Activated CD4-positive, CD25-positive, alpha-beta regulatory T cell treated with anti-CD3 and anti-CD28 coated beads, Interleukin-2, amount 50 U/mL, for 24 hours (primary cell): ENCODE measurements at places on chromosomes 4 and X.

GRCh38 chrX:28347476-28347875 lies 239.8 kb upstream of the IL1RAPL1 start:
- no peak for ATAC-seq

DNA sequence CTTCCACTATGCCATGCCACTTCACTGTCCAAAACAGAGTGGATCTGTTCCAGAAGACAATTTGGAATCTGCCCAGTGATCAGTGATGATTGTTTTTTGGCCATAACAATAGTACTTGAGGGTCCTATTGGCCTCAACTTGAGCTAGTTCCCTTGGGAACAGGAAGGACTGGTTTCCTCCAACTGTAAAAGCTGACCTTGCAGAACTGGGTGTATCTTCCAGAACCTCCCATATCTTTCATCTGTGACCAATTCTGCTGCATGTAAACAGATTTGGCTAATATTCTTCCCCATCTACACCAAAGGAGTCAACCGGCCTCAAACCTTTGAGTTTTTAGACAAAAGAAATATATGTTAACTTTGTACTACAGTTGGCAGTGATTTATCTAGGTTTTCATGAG lies 165.1 kb upstream of the TRPC5 start:
- ATAC-seq = no peak

DNA sequence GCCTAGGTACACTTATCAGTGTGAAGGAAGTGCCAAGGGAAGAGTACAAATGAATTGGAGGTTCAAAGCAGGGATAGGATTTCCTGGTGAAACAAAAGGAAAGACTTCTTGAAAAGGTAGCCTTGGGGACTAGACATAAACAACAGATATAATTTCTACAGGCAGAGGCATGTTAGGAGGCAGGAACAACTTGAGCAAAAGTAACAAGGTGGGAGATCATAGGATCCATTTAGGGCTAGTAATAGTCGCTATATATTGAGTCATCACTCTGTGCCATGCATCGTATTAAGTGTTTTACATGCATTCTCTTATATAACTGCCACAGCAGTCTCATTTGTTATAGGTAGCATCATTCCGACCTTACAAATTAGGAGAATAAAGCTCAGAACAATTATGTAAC lies 98.3 kb upstream of the EOLA2 start:
- no peak for ATAC-seq

GRCh38 chrX:94600077-94600476 lies 926.1 kb downstream of the FAM133A start:
- ATAC-seq = no peak

GRCh38 chrX:24117258-24117657 lies 32.3 kb upstream of the ZFX start:
- no peak for ATAC-seq

GRCh38 chr4:139956507-139957017 lies 197.4 kb downstream of the MAML3 start:
- no peak for ATAC-seq

GRCh38 chr4:67134616-67135015 lies 410.7 kb downstream of the CENPC start:
- no peak for ATAC-seq

DNA sequence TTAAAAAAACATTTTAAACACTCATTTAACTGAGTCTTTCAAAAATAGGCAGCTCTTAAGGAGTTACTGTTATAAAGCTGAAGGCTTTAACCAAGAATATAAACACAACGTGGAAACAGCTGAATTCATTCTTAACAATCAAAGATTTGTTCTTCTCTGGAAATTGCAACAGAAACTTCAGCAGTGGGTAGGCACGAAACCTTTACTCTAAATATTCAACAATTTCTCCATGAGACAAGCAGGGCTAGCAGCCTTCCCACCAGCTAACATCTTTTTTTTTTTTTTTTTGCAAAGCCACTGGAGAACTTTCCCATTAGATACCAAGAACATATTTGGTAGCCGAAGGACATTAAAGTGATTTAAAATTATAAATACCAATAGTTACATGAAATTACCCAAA lies 78.2 kb upstream of the PRSS48 start:
- ATAC-seq = no peak

DNA sequence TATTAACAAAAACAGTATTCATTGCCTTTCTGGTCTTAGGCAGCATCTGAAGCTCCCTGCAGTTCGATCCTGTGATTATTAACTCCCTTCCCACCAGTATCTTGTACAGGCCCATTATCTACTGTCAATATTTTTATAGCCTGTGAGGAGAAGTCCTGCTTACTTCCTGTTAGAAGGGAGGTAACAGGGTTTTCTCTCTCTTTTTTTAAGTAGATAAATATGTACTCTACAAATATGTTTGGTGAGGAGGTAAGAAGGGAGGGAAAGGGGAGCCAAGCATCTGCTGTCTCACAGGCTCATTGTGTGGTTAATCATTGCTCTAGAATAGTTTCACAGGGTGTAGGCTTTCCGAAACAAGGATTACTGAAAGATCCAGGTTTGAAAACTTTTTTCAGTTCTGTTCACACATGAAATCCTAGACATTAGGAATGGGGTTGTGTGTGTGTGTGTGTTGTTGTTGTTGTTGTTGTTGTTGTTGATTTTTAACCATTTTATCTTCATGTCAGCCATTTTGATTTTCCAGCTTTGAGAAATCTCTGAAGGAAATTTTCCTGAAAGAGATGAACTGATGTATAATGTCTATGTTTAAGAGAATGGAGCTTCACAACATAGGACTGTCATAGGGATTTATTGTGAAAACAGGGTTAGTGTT lies 14.2 kb downstream of the ATOH1 start:
- no peak for ATAC-seq

DNA sequence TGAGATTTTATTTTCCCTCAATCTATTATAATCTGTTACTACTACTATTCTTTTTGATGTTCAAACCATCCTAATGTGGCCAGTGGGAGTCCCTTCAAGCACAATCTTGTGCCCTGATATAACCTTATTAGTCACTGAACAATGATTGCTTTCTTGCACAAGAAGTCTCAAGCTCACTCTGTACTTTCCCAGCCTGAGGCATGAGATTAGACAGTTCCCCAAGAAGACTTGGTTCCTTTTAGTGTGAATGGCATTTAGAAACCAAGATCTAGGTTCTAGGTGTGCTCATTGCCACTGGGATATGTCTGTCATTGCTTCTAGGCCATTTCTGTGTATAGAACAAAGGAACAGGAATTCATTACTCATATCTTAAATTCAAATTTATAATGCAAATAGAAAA lies 28.0 kb upstream of the RBM41 start:
- ATAC-seq = no peak

DNA sequence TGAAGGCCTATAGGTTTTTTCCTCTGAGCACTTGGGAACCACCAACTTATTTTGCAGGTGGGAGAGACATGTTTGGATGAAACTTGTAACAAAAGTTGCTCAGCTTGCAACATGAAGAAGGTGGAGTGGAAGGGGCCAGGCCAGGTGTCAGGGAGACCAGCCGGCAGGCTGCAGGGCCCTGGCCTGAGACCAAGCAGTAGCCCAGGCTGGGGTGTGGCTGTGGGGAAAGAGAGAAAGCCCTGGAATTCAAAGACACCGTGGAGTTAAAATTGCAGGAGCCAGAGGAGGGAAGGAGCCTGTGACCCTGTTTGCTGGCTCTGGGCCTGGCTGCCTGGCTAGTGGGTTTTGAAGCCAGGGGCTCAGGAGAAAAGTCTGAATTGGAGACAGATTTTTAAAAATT lies 43.4 kb downstream of the EFNB1 start:
- no peak for ATAC-seq

GRCh38 chr4:173747537-173748257 lies 217.7 kb upstream of the HAND2 start:
- ATAC-seq = no peak

GRCh38 chrX:3585719-3586118 lies 127.7 kb downstream of the PRKX start:
- no peak for ATAC-seq

GRCh38 chr4:130054908-130055307 lies 959.0 kb downstream of the C4orf33 start:
- no peak for ATAC-seq

GRCh38 chr4:27775156-27775555 lies 914.5 kb downstream of the STIM2 start:
- no peak for ATAC-seq

DNA sequence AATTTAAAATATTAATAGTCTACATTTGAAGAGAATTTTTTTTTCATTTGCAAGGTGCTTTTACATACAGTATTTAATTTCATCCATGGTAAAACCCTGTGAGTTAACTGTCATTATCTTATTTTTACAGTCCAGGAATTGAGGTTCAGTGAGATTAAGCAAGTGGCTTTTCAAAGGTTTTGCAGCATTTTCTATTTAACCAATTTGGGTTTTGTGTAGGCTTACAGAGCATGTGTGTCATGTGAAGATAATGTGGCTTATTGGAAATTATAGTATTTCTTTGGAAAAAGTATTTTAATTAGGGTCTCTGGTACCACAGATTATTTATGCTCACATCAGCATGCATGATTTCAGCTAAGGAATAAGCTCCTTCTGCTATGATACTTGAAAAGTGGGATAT lies 4.5 kb downstream of the XK start:
- ATAC-seq = no peak

GRCh38 chr4:77651820-77652219 lies 46.2 kb downstream of the CXCL13 start:
- ATAC-seq = no peak

DNA sequence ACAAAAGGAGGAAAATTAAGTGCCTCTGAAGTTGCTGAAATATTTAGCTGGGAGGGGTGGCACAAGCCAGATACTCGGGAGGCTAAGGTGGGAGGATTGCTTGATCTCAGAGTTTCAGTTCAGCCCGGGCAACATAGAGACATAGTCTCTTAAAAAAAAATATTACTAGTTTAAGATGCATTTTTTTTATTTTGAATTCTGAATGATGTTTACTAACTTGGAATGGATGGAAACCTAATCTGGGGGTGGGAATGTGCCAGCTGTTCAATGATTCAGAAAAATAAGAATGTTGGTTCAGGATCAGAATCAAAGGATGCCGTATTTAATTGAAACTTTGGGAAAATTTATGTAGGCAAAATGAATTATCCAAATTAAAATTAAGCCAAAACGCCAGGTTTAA lies 167.2 kb upstream of the ANK2 start:
- ATAC-seq = no peak

DNA sequence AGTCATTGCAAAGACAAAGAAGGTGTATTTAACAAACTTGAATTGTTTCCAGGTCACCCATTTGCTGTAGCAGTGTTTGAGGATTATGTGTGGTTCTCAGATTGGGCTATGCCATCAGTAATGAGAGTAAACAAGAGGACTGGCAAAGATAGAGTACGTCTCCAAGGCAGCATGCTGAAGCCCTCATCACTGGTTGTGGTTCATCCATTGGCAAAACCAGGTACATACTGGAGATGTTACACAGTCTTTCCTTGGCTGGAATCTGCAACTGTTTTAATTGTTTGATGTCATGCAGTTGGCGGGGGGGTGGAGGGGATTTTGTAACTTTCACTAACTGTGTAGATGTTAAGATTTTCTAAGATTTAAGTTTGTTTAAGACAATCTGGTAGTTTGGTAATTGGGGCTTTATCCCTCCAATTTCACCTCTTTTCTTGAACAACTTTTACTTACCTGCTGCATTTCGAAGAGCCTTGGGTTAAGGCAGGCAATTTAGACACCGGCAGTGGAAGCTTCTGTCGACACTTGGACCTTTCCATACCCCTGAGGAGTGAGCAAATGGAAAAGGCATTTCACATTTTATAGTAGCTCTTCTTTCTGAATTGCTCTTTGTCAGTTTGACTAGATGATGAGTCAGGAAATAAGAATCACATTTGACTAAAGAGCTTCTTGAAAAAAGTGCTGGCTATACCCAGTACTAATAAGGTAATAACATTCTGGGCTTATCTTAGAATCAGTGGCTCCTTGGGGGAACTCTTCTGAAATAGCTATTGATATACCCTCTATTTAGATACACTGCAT lies 67.4 kb downstream of the EGF start:
- no peak for ATAC-seq

GRCh38 chrX:137051978-137052642 lies 18.3 kb upstream of the GPR101 start:
- peak; percentile 94 for ATAC-seq

DNA sequence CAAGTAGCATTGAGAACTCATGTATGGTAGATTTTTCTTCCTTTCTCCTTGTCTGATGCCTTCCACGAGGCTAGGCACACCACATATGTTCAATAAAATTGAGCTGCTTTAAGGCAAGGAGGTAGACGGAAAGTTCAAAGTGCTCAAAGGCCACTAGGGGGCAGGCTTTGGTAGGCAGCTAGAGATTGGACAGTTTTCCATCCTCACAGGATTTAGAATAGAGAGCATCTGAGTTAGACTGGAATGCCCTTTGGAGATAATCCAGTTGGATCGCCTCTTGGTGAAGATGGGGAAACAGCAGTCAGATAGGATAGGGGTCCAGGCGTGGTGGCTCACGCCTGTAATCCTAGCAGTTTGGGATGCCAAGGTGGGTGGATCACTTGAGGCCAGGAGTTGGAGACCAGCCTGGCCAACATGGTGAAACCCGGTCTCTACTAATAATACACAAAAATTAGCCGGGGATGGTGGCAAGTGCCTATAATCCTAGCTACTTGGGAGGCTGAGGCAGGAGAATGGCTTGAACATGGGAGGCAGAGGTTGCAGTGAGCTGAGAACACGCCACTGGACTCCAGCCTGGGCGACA lies 30.4 kb downstream of the ELF4 start:
- ATAC-seq = no peak

DNA sequence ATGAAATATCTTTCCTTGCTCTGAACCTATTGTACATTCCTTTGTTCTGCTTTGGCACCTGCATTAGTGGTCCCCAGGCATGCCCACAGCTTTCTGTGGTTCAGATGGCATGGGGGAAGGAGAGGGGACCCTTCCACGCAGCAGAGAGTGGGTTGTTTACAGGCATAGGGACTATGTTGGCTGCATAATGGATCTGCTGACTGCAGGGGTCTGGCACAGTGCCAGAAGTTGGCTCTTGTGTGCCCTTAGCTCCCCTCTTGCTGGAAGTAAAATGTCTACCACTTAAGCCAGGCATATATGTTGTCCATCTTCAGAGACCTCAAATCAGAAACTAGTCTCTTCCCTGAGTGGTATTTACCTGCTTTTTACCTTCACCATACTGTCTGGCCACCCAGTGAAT lies 651.9 kb upstream of the PCDH7 start:
- ATAC-seq = no peak

- ATAC-seq = no peak
Measured at GRCh38 chrX:69670001-69670555, 54.2 kb downstream of the EDA start.

GRCh38 chrX:145213504-145213903 lies 33.8 kb upstream of the SPANXN1 start:
- ATAC-seq = no peak

- ATAC-seq = no peak
Measured at GRCh38 chrX:69139516-69139915, 25.7 kb downstream of the PJA1 start.
